ENCODE measurements at places on chromosomes 4 and X.

DNA sequence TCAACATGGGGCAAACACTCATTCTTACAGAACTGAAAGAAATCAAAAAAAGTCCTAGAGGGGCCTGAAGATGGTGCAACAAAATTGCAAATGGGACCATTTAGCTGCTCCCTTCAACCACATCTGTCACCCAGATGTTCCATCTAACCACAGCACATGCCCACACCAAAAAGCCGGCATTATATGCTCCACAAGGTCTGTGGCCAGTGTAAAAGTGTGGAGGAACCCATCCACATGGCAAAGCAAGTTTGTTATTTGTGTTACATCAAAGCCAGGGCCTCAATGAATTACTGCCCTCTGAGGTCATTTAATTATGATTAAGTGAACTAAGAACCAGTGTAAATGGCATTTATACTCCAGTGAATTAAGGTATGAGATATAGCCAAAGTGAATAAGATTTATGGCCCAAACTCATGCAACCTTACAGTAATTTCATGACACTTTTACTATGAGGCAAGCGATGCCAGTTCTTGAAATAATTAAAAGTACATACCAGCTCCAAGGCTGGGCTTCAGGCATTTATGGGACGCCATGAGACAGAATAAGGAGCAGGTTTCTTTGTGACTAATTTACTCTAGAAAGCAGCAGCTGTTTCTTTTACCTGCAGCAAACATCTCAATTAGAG is 48.7 kb upstream of the FGF16 start:
- no peak for DNase-seq

DNA sequence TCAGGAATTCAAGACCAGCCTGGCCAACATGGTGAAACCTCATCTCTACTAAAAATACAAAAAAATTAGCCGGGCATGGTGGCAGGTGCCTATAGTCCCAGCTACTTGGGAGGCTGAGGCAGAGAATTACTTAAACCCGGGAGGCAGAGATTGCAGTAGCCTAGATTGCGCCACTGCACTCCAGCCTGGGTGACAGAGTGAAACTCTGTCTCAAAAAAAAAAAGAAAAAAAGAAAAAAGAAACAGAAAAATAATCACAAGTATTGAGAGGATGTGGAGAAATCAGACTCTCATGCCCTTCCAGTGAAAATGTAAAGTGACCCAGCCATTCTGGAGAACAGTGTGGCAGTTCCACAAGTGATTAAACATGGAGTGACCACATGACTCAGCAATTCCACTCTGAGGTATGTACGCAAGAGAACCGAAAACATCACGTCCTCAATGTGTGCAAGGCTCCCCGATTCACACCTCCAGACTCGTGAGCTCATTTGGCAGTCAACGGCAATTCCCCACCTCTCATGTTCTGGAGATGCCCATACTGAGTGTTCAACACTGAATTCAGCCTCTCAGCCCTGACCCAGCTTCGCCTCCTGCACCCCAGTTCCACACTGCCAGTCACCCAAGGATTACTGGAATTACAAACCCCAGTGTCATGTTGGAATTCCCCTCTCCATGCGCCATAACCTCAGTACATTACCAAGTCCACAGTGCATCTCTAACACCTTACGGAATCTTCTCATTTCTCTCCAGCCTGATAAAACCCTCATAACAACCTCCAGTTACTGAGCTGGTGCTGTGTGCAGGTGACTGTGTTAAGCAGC is 21.1 kb downstream of the ACOX3 start:
- no peak for DNase-seq

DNA sequence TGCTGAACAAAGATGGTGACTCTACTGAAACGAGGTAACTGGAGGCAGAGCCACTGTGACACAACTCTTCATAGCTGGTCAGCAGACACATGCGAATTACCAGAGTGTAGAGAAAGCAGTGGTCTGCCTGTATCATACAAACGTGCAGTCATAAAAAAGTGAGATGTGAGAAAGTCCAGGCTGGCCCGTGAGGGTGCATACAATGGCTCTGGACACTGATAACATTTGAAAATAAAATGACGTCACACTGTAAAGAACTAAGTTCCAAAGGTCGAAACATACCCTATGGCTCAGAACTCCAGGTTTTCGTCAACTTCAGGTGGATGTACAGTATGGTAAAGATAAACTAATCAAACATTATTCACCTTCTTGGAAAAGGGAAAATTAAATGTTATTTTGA is 95.7 kb downstream of the SHISA3 start:
- DNase-seq = no peak

DNA sequence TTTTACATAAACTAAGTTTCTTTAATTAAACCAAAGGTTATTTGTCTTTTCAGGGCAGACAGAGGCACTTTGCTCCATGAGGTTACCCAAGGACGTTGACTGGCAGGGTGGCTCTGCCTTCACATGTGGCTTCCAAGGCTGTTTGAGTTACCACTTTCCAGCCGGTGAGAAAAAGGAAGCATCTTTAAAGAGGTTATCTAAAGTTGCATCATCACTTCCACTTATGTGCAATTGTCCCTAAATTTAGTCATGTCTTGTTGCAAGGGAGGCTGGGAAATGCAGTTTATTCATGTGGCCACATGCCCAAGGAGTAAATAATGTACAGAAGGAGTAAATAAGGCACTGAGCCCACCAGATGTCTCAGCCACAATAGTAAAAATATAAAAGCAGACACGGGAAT is 29.0 kb upstream of the RAP1GDS1 start:
- DNase-seq = no peak

DNA sequence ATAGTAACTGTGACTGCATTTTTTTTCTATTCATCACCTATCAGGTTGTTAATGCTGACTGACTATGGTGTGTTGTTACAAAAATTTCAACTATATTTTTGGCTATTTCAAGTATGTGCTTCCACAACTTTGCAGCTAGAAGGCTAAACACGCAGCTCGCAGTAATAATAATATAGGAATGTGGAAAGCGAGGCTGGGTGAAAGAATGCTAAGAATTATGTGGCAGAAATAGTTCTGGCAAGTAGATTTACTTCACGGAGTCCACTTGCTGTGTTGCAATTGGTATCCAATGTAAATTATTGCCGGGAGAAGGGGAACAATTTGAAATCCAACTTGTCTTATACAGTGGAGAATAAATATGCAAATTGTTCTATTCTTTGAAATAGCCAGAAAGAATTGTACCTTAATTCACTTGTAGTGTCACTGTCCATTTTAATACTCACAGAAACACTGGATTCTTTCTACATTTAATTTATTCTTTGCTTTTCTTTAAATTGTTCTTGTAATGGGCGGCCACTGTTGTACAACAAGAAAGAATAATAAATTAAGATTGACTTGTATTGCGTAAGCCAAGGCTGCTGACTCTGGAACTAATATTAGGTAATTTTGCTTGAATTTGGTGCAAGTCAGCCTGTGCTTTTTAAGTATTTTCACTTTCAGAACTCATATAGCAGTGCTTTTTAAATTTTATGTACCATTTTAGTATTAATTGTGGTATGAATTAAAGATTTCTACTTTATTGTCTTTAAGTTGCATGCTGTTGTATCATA is 154.9 kb downstream of the FRMPD4 start:
- no peak for DNase-seq

DNA sequence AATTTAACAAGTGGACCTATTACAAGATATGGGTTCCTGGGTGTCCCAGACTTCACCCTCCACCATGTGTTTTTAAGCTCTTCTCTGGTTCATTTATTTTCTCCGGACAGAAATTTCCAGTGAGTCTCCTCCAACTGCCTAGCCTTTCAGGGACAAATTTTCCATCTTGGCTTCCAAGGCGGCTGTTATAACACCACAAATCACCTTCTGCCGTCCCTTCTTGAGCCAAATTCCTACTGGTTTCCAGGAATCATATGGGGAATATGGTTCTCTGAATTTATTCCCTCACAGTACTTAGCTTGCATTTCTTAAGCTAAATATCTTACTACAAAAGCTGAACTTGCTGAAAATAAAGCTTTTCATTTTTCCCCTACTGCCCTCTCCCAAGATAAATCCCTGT is 18.8 kb downstream of the NEXMIF start:
- no peak for DNase-seq
